HT-29 (cell line): ENCODE measurements at places on chromosomes 6 and 20.

DNA sequence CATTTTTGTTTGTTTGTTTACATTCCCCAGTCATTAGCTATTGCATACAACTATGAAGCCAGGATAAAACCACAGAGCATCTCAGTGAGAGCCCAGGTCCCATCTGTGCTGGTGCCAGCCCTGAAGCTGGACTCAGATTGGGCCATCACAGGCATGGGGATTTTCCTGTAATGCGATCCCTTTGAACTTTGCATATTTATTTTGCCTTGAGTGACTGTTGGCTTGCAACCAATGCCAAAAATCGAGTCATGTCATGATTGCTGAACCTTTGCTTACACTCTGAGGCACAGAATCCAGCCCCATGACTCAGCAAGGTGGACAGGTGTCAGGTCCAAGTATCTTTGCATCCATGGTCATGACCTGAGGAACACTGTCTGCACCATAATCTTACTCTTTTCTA lies 46.2 kb upstream of the GGTLC1 start:
- peak; percentile 3 for DNase-seq

DNA sequence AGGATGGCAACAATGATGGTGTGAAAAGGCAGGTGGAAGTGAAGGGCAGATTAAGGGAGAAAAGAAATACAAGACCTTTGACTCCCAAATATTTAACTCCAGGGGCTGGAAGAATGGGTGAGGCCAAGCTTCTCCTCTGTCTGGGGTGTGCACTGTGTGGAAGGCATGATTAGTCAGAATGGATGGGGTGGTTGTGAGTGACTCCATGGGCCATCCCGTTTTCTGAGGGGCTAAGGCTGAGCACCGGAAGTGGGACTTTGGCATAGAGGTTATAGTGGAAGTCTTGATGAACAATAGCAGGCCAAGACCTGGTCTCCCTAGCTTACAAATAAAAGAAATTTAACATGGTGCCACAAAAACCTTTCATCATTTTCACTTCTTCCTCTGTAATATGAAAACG lies 12.1 kb downstream of the E2F3 start:
- DNase-seq: no peak

DNA sequence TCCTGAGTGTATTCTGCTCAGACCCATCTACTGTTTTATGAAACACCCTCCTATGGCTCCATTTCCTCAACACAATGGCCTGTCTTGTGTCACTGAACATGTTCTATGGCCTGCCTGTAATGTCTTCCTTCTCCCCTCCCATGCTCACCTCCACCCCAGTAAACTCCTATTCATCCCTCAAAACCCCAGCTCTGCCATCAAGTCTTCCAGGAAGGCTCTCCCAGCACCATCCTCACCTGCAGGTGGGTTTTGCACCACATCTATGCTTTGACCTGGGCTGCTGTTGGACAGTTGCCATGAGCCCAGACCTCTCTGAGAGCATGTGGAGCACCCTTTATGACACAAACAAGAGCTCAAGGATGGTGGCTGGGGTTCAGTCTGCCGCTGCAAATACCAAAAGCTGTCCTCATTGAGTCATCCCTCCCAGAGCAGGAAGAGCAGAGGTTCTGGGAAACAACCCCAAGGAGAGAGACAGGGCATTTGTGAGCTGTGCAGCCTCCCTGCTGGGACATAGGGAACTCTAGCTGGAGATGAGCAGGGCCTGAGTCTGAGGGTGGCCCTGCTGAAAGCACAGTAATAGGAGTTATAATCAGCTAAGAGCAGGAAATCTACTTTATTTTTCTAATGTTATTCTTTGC lies 93.8 kb upstream of the CD93 start:
- DNase-seq: no peak

- no peak for DNase-seq
Observed at GRCh38 chr20:44790638-44791393, 19.5 kb downstream of the RIMS4 start.

GRCh38 chr20:39161900-39162299 lies 199.8 kb downstream of the DHX35 start:
- DNase-seq: no peak

- peak; percentile 28 for DNase-seq
Observed at GRCh38 chr6:37354526-37355384, 972 bp downstream of the RNF8 start.

- peak; percentile 10 for DNase-seq
Observed at GRCh38 chr20:63135411-63135810, 80.5 kb downstream of the YTHDF1 start.

DNA sequence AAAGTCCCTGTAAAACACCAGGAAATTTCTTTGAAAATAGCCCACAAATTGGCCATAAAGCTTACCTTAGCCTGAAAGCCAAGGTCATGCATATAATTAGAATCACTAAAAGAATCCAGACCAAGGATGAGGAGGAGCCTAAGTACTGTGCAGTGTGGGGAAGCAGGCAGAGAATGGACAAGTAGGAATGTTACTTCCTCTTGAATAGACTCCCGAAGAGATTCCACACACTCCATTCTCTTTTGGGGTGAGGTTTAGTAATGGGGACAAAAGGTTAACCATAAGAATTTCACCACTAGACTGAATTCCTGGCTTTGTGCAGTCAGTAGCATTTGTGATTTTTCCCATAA lies 27.5 kb upstream of the MARCKS start:
- DNase-seq: no peak

- no peak for DNase-seq
Observed at GRCh38 chr6:74447013-74447412, 751.0 kb downstream of the CD109 start.

DNA sequence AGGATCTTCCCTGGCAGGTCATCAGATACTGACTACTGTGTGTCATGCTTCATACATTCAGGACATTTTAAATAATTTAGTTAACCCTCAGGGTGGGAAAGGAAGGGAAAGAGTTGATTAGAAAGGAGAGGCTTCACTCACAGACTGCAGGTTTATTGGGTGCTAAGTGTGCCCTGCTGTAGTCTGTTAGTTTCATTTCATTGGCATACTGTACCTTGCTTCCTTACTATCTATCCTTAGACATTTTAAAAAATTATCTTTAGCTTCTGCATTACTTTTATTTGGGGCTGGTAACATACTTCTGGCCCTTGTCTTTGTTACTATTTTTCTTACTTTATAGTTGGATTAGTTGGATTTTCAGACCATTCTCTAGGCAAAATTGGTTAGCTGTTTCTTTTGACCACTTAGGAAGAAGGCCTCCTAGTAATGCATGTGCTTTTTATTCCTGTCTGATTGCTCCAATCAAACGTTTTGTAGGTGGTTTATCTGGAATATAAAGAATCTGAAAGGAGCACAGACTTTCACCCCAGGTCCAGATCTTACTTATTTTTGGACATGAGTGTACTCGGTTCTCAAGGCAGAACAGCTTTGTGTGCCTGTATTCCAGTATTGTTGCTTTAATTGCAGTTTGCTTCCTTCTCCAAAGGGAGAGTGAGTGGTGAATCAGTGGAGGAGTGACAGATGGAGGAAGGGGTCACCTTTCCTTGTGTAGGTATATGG lies 82.7 kb upstream of the PRDM1 start:
- DNase-seq: no peak

GRCh38 chr6:52641388-52641787 lies 29.5 kb upstream of the TMEM14A start:
- DNase-seq: no peak

DNA sequence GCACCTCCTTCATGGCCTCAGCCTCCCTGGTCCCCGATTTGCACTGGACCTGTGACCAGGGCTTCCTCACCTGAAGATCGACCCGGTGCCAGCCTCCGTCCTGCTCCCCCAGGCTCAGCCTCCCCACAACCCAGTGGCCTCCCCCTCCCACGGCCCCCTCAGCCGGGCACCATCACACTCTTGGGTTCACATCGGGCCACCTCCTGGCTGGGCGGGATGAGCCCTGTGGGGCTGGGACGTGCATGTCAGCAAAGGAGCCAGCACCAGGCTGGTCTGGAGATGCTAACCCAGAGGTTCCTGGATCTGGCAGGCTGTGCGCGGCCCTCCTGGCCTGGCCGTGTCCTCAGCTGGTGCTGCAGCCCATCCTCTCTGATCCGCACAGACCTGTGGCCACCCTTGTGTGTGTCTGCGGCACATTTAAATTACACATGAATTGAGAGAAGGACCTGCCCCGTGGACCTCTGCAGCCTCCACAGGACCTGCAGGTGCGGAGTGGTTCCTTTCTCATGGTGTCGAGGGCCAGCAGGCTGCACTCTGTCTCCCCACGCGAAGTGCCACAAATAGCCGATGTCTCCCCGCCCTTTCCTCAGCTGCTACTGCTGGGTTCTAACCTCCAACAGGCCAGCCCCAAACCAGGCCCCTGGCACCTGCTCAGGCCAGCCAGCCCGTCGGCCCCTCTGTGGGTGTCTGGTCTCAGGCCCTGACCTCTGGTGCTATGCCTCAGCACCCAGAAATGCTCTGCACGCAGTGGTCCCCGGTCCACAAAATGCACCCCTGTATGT lies 237.5 kb downstream of the ERMARD start:
- no peak for DNase-seq

GRCh38 chr6:36301085-36301658 lies 31.3 kb downstream of the PNPLA1 start:
- DNase-seq: no peak

DNA sequence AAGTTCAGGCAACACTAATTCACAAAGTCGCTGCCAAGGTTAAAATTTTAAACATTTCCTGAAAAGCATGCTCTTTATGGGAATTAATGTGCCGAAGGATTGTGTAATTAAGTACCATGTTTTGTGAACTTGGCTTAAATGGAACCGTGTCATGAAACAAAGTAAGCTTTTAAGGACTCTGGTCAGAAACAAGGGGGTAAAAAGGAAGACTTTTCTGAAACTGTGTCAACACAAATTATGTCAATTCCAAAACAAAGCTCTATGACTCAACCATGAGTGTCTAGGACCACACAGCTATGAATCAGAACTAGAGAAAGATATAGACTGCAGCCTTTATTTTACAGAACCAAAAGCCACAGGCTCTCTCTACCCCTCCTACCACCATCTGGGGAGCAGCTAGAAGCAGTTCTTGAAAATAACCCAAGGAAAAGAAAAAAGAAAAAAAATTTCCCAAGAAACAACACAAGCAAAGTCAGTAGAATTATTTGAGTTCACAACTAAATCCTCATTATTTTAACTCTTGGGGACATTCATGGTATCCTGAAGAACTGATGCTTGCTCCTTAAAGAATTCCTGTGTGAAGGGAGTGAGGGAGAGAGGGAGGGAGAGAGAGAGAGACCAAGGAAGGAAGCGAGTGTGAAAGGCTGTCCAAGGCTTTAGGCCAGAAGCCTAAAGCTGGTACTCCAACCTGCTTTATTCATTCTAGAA lies 81.9 kb downstream of the ZMYND8 start:
- DNase-seq: peak; percentile 45

- no peak for DNase-seq
Observed at GRCh38 chr6:88380618-88381288, 214.6 kb upstream of the CNR1 start.
